ENCODE measurements at places on chromosomes 7 and 10.

GRCh38 chr7:92698237-92698841, 108.1 kb upstream of the FAM133B start:
- no peak for DNase-seq

- no peak for DNase-seq
Measured at GRCh38 chr7:134175334-134176036, 48.3 kb downstream of the LRGUK start.

DNA sequence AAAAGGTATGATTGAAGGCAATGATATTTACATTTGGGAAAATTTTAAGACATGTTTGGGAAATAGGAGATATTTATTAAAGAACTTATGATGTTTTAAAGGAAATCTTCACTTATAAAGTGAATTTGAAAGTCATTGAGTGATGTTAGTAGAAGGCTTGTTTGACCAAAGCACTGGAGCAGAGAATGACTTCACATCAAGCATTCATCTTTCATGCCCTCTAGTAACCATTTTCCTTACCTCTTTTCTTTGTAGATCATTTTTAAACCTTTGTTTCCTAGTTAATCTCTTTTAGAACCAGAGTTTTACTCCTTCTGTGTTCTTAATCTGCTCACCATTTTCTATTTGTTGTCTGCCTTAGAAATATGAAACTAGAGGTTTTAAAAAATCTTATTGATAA, 111.3 kb upstream of the FOXP2 start:
- DNase-seq = no peak

- DNase-seq = no peak
Measured at GRCh38 chr7:116495736-116496135, 3.8 kb upstream of the CAV2 start.

DNA sequence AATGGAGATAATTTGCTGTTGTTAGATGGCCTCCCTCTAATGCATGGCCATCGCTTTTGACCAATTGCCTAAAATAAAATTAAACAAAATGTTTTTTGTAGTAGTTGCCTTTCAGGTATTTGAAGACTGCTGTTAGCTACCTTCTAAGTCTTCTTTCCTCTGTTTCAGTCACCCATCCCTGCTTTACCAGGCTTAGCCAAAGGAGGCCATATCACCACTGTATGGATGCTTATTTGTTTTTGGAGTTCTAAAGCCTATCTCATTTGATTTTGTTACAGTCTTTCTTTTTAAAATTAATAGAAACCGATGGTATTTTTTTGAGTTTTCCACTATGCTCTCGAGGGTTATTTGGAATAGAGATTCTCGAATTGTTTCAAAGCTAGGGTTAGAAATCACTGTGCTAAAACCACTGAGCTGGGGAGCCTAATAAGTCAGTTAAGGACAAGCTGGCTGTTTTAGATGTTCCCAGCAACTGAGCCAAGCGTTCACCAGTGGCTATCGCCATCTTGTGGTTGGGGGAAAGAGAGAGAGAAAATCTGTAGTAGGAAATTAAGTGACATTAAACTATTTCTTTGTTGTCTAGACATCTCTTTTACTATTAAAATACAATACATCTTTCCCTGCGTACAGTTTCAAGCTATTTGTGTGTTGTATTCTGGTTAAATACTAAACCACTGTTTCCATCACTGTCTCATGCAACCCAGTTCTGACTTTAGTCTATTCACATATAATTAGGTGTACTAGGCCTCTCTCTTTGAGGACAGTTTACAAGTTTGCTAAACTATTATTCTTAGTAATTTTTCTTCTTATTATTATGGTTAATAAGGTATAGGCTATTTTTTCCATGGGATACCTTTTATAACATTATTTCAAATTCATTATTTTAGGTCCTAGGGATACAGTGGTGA, 52.2 kb downstream of the GPR158 start:
- DNase-seq = no peak
